Stomach (tissue), 19 donors: ENCODE measurements at places on chromosomes 12 and 14.

DNA sequence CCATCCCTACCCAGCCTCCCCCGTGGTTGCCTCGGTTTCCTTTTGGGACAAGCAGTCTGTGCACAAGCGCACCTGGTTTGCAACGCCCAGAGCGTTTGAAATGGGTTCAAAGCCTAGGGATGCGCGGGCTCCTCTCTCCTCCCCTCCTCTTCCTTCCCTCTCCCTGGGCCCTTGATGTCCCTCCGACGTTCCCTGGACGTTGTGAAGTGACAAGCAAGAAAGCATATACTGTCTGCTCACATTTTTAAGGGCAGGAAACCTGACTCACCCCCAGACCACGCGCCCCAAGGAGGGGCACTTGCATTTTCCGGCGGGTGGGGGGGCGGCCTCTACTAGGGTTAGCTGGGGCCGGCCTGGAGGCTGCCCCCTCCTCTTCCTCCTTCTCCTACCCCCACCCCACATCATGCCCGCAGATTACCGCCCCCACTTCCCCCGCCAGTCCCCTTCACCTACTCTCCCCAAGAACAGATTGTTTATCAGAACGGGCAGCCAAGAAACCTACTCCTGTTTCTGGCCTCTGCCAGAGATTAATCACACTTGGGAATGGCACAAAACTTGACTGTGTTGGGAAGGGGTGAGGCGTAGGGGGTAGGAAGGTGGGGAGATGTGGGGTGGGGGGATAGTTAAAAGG is 9.5 kb upstream of the IRF2BPL start:
- DNase-seq = no peak

GRCh38 chr12:120353136-120353535 is 15.8 kb downstream of the MSI1 start:
- DNase-seq = no peak

- DNase-seq = no peak
Observed at GRCh38 chr12:25615119-25615518, 62.0 kb upstream of the LMNTD1 start.

DNA sequence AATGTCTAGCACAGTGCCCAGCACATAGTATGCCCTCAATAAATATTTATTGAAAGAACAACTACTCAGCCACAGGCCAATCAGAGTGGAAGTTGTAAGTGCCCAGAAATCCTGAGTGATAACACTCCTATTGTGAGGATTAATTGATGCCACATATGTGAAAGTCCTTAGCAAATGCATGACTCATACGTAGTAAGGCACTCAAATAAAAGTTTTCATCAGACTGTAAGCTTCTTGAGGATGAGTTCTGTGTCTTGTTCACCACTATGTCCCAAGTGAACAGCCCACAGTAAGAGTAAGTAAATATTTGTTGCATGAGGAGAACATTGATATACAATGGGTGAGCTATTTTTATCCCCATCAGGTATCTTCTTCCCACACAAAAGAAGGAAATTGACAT is 24.7 kb upstream of the ANO6 start:
- DNase-seq = no peak

- no peak for DNase-seq
Observed at GRCh38 chr12:92695056-92695455, 7.7 kb upstream of the PLEKHG7 start.

DNA sequence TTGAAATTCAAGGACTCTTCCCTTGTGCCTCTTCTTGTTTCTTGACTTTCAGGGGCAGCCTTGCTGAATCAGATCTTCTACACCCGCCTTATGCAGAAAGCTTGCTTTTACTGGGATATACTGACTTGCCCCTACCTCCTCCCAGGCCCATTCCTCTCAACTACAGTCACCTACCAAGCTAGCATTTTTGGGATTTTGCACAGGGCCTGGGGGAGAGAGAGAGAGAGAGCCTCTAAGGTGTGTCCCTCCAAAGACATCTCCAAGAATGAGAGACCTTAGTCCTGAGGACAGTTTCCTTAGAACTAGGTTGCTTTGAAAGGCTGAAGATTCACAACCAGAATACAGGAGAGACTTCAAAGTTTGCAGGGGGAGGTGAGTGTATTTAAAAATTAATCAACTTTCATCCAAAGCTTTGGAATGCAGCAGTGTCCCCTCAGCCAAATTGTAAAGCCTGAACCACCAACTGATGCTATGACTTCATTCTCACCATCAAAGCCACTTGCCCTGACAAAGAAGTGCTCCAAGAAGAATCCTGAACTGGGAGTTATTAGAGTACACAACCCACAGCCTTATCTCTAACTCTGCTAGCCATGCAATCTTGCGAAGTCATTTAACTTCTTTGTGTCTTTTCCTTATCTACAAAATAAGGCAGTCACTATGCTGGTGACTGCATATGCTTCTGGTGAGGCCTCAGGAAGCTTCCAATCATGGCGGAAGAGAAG is 96.1 kb upstream of the EGLN3 start:
- DNase-seq = no peak
